Stimulated activated CD4-positive, alpha-beta T cell treated with anti-CD3 and anti-CD28 coated beads, Interleukin-15, amount 100 ng/mL, for 48 hours (primary cell): ENCODE measurements at places on chromosomes 1 and 21.

DNA sequence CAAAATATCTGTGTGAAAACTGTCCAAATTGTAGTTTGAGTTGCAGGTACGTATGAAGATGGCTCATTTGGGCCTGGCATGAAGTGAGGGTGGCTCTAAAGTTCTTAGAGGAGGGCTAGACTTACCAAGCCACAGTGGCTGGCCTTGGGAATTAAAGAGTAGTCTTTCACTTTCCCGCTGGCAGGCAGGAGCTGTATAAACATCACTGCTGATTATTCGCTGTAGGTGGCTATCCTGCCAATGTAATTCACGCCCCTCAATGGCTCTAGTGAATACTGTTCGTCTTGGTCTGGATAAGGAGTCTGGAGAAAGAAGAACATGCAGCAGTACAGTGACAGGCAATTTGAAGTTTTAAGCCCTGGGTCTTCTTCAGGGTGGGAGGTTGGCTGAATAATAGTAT is 31.0 kb downstream of the UROD start:
- DNase-seq: no peak

- no peak for DNase-seq
Measured at GRCh38 chr1:29967261-29967660, 730.9 kb downstream of the PTPRU start.

DNA sequence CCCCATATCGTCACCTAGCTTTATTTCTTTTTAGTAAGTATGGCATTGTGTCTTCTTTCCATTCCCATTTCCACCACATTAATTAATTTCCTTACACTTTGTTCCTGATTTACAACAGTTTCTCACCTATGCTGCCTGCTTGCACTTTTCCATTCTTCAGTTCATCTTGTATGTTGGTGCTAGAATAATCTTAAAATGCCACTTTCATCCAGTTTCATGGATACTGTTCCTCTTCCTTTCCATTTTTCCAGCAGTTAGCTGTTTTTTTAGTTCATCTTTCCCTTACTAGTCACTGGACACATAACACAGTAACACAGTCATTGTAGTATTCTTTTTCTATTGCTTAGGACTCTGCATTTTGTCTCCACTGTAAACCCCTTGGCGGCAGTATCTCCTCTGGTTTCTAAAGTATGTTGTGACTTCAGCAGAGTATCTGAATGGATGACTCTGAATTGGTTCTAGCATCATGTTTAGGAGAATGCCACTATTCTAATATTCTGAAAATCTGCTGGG is 2.1 kb downstream of the CDC7 start:
- DNase-seq: no peak

DNA sequence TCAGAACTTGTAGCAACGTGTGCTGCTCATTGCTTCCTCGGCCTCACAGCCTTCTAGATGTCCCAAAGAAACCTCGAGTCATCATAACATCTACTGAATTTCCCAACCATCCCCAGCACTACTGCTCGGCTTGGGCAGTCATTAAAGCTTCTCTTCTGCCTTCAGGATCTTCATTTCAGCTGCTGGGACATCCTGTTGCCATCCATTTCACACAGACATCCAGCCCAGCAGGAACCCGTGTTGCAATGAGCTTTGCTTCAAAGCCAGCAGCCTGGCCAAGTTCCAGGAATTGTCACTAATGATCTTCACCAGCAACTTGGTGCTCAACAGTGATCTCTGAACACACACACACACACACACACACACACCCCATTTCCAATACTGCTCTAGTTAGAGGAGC is 18.5 kb downstream of the WLS start:
- no peak for DNase-seq

DNA sequence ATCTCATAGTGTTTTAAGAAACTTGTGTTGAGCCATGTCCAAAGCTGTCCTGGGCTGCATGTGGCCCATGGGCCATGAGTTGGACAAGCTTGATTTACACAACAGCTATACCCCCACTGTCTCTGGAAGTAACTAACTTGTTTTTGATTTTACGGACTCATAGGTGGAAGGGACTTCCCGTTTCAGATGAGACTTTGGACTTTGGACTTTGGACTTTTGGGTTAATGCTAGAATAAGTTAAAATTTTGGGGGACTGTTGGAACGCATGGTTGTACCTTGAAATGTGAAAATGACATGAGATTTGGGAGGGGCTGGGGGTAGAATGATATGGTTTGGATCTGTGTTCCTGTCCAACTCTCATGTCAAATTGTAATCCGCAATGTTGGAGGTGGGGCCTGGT is 52.6 kb upstream of the ZSWIM5 start:
- no peak for DNase-seq

GRCh38 chr1:239222999-239223398 is 163.4 kb upstream of the CHRM3 start:
- no peak for DNase-seq

DNA sequence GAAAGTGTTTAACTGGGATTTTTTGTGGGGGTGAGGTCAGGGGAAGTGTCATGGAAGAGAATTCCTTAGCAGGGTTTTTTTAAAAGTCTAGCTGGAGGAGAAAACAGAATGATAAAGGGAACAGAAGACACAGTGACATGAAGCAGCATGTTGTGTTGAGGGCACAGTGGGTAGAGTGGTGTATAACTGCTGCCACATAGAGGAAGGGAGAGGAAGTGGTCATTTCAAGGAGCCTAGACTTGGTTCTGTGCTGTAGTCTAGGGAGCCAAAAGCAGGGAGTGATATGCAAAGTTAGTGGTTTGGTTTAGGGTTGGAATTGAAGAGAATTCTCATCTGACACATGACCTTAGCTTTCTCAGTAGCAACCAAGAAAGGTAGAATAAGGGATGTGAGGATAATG is 10.2 kb downstream of the EEIG2 start:
- no peak for DNase-seq
